Suprapubic skin (tissue), 4 donors: ENCODE measurements at places on chromosomes 5 and 9.

GRCh38 chr9:105968811-105969466 lies 274.6 kb downstream of the TMEM38B start:
- no peak overlapping the region for H3K27ac ChIP-seq
- H3K4me3 ChIP-seq: no peak overlapping the region
- H3K4me1 ChIP-seq: no peaks in the 10 kb centered on the region
- no peaks in the 10 kb centered on the region for H3K36me3 ChIP-seq
- H3K27me3 ChIP-seq: no peaks in the 10 kb centered on the region

DNA sequence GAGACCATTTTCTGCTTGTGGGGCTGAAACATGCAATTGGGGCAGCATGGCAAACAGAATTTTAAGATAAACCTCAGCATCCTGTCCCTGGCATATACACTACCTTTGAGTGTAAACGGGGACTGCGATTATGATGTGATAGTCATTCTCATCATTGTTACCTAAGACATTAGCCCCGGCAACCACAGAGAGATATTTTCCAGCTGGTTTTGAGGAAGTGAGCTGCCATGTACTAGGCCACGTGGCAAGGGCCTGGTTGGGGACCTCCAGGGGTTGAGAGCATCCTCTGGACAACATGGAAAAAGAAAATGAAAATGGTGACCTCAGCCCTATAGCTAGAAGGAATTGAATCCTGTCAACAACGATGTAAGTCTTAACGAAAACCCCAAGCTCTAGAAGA lies 623.6 kb upstream of the CDH18 start:
- H3K4me1 ChIP-seq: no peaks in the 10 kb centered on the region
- no peaks in the 10 kb centered on the region for H3K27me3 ChIP-seq
- no peak overlapping the region for H3K27ac ChIP-seq
- no peak overlapping the region for H3K4me3 ChIP-seq
- H3K36me3 ChIP-seq: no peaks in the 10 kb centered on the region

GRCh38 chr5:135254183-135254582 lies 144.8 kb downstream of the MACROH2A1 start:
- no peaks in the 10 kb centered on the region for H3K4me1 ChIP-seq
- H3K36me3 ChIP-seq: no peaks in the 10 kb centered on the region
- H3K27me3 ChIP-seq: no peaks in the 10 kb centered on the region
- no peak for DNase-seq
- H3K27ac ChIP-seq: no peak overlapping the region

- no peak overlapping the region for H3K4me3 ChIP-seq
- no peaks in the 10 kb centered on the region for H3K36me3 ChIP-seq
- H3K4me1 ChIP-seq: no peaks in the 10 kb centered on the region
- H3K27ac ChIP-seq: no peak overlapping the region
- peaks cover 5% of the 10 kb centered on the region for H3K27me3 ChIP-seq
These were observed 12.5 kb downstream of the LECT2 start for GRCh38 chr5:135942202-135942771.

- no peaks in the 10 kb centered on the region for H3K27me3 ChIP-seq
- H3K4me1 ChIP-seq: no peaks in the 10 kb centered on the region
- H3K27ac ChIP-seq: no peak overlapping the region
- H3K36me3 ChIP-seq: no peaks in the 10 kb centered on the region
These were observed 384.2 kb downstream of the DTWD2 start for GRCh38 chr5:118604106-118604505.

GRCh38 chr9:71656496-71656895 lies 111.8 kb downstream of the CEMIP2 start:
- no peaks in the 10 kb centered on the region for H3K4me1 ChIP-seq
- H3K27ac ChIP-seq: no peak overlapping the region
- no peaks in the 10 kb centered on the region for H3K36me3 ChIP-seq
- no peak overlapping the region for H3K4me3 ChIP-seq
- DNase-seq: no peak

DNA sequence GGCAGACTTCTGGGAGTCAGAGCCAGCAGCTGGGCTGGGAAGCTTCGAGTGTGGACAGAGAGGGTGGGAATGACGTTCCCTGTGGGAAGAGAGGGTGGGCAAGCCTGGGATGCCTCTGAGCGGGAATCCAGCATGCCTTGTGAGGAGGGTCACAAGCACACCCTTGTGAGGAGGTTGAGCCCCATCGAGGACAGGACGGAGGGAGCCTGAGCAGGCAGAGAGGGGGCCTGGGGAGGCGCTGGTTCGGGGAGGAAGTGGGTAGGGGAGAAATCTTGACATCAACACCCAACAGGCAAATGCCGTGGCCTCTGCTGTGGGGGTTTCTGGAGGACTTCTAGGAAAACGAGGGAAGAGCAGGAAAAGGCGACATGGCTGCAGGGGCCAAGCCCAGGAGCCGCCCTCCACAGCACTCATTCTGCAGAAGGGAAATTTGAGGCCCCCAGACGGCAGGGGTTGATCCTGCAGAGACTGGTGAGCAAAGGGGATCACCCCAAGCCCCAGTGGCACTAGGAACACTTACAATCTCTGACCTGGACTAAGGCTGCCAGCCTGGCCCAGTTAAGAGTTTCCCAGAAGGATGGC lies 1.1 kb upstream of the IL13 start:
- H3K36me3 ChIP-seq: no peaks in the 10 kb centered on the region
- peaks cover 16% of the 10 kb centered on the region for H3K4me1 ChIP-seq
- H3K27me3 ChIP-seq: peaks cover 33% of the 10 kb centered on the region
- no peak overlapping the region for H3K27ac ChIP-seq

GRCh38 chr5:29930316-29930715 lies 1263.2 kb upstream of the CDH6 start:
- DNase-seq: no peak
- H3K36me3 ChIP-seq: no peaks in the 10 kb centered on the region
- no peaks in the 10 kb centered on the region for H3K4me1 ChIP-seq
- H3K4me3 ChIP-seq: no peak overlapping the region
- no peak overlapping the region for H3K27ac ChIP-seq

DNA sequence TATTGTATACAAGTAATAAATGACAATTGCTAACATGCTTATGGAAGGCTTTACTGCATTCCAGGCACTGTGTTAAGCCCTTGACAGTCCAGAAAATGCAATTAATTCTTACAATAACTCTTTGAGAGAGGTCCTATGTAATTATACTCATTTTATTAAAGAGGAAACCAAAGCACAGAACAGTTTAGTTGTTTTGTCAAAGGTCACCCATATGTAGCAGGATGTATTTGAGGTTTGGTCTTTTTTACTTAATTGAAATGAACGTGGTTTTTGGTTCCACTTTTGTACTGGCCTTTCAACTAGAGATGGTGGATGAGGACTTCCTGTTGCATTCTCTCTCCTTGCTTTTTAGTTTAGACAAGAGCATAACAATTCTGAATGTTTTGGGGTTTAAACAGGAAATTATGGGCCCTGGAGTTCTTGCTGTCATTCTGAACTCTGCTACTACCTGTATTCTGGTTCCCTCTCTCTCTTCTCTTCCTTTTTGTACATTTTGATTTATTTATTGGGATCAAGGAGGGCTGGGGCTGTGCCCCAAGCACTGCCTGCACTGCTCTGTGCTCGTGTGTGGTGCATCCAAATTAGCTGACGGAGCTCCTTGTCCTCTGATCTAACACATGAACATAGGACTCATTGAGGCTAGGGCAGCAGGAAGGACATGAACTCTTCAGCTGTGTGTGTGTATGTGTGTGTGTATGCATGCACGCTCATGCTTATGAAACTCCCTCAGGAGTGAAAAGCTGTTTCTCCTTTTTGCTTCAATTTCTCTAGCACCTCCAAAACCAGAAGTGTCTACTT lies 47.4 kb downstream of the SLC28A3 start:
- no peak overlapping the region for H3K4me3 ChIP-seq
- no peak for DNase-seq
- H3K4me1 ChIP-seq: no peaks in the 10 kb centered on the region
- H3K27ac ChIP-seq: no peak overlapping the region

DNA sequence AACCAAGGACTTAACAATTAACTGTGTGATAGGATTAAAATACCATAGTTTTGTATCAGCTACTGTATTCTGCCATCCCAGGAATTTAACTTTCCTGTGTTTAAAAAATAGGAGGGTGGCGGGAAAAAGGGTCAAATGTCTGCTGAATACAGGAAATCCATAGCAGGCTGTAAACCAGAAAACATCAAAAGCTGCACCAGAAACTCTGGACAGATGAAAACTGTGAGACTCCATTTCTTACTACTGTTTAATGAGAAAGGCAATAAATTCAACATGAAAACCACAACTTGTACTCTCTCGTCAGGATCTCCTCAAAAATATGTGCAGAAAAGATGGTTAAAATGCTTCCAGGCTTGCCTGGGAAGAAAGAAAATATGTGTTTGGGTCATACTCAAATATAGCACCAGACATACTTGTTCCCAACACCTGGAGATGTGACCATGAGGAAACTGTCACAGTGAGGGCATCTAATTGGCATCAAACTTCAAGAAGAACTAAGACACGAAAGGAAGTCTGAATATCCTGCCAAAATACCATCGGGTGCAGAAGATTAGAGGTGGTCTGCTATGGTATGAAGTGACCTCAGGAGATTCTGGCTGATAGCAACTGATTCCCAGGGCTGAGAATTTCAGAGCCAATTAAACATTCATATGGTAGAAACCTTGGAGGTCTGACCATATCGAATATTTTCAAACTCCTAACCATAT lies 164.7 kb upstream of the TARS1 start:
- peaks cover 5% of the 10 kb centered on the region for H3K4me1 ChIP-seq
- no peak overlapping the region for H3K4me3 ChIP-seq
- no peaks in the 10 kb centered on the region for H3K36me3 ChIP-seq
- no peak overlapping the region for H3K27ac ChIP-seq
- H3K27me3 ChIP-seq: no peaks in the 10 kb centered on the region

DNA sequence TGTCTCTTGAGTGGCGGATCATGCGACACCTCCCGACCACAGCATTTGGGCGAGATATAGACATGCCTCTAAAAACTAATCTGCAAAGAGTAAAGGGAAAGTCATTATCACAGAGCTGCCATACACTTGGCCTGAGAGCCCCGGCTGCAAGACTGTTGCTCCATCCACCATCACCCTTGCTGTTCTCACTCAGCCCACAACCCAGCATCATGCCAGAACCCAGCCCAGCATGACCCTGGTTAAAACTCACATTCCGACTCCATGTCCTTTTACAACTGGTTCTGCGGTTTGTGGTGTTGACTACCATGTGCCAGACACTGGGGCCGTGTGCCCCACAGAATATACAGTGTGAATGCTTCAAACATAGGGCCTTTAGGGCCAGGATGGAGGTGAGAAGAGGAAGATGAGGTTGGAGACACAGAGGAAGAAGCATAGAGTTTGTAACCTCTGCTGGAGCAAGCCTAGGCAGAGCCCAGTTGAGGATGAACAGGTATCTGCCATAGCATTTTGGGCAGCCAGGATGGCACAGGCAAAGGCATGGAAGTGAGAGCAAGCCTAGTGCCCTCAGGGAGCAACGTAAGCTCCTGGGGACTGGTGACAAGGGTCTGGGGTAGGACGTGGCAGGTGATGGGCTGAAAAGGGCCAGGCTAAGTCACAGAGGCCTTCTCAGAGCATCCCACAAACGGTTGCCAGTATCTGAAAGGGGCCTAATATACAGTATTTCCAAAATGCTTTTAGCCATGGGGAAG lies 37.5 kb upstream of the SMU1 start:
- no peak for DNase-seq
- H3K27me3 ChIP-seq: no peaks in the 10 kb centered on the region
- no peak overlapping the region for H3K4me3 ChIP-seq
- no peak overlapping the region for H3K27ac ChIP-seq

- H3K4me1 ChIP-seq: no peaks in the 10 kb centered on the region
- no peak overlapping the region for H3K27ac ChIP-seq
- no peaks in the 10 kb centered on the region for H3K27me3 ChIP-seq
- H3K36me3 ChIP-seq: no peaks in the 10 kb centered on the region
These were observed 1011.5 kb upstream of the NUDT12 start for GRCh38 chr5:104573949-104574709.

DNA sequence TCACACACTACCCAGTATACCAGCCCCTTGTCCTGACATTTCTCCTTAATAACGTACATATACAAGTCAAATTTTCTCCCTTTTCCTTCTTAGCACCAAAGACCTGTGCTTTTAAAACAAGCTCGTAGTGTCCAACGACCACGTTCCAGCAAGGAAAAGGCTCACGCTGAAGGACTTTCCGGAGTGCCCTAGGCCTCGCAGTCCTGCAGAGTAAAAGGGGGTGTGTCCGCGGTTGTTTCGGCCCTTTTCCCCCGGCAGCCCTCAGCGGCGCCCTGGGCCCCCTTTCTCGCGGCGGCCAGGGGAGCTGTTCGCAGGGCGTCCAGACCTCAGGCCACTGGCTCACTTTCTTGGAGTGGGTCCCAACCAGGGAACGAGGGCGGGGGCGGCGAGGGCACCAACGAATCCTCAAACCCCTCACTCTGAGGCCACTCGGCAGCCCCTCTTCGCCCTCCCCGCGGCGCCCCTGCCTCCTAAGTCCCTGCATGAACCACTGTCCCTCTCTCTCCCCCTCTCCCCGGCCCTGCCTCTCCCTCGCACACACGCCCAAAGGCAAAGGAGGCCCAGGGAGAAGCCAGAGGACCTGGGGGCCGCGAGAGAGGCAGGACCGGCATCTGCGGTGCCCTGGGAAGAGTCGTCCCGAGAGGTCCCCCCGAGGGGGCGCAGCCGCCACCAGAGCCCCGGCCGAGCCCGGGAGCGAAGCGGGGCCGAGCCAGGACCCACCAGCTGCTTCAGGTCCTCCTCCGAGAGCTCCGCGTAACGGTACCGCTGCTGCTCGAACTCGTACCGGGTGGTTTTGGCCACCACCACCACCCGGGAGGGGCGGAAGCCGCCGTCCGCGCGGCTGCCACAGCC lies 720 bp downstream of the NADK2 start:
- H3K4me1 ChIP-seq: peaks cover 31% of the 10 kb centered on the region
- no peaks in the 10 kb centered on the region for H3K36me3 ChIP-seq
- H3K27me3 ChIP-seq: no peaks in the 10 kb centered on the region
- peak overlapping the region; percentile 95 for H3K27ac ChIP-seq
- peak; percentile 80 for DNase-seq

DNA sequence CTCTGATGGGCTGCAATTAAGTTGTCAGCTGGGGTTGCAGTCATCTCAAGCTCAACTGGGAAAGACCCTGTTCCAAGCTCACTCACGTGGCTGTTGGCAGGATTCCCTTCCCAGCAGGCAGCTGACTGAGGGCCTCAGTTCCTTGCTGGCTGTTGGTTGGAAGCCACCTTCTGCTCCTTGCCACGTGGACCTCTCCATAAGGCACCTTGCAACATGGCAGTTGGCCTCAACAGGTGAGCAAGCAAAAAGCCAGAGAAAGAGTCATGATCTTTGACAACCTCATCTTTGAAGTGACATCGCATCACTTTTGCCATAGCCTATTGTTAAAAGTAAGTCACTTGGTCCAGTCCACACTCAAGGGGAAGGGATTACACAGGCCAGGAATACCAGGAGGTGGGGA lies 17.8 kb upstream of the PRELID2 start:
- no peak for DNase-seq
- no peaks in the 10 kb centered on the region for H3K27me3 ChIP-seq
- H3K4me1 ChIP-seq: peaks cover 25% of the 10 kb centered on the region
- H3K4me3 ChIP-seq: no peak overlapping the region
- H3K27ac ChIP-seq: no peak overlapping the region
- no peaks in the 10 kb centered on the region for H3K36me3 ChIP-seq
